ENCODE measurements at places on chromosomes 5 and 9.
A peak's percentile ranks its signal among the peaks of the same experiment; 100 is the strongest.

DNA sequence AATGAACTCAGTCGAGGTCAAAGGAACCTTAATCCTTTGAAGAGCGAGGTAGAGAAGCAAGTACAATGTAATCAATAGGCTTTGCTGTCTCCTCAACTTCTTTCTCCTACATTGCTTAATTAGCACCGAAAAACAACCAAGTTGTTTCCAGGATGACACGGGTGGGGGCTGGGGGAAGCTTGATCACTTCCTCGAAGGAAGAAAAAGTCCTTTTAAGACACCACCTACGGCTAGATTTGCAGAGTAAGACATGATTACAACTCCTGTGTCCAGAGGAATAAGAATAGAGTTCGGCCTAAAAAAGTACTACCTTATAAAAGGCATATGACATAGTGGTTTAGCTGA is 811 bp upstream of the ARRDC3 start:
- peak; percentile 24 for DNase-seq

DNA sequence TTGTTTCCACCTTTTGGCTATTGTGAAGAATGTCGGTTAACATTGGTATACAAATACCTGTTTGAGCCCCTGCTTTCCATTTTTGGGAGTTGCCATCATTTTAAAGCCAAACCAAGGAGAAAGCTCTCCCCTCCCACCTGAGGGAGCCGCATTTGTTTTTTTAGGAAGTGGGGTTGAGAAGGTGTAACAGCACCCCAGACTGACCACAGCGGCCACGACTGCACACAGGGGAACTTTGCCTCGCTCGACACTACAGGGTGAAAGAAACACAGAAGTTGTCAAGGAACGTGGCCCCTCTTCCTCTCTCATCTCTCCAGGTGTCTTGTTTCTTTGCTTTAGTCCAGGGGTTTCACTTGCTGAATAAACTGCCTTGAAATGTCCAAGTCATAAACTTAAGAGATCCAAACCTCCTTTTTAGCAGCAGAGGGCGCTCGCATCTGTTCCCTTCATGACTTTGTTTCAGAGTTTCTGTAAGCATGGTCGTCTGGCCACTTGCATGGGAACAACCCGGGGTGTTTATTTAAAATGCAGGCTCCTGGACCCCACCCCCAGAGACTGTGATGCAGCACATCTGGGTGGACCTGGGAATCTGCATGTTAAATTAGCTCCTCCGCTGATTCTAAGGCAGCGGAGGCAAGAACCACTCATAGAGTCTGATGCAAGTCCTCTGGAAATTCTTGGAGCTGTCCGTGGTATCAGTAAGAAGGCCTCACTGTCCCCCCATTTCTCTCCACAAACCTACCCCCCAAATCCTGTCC is 2.1 kb upstream of the TTLL11 start:
- DNase-seq: peak; percentile 42

- DNase-seq: no peak
Observed at GRCh38 chr5:166594567-166594966, 1696.9 kb upstream of the WWC1 start.

- DNase-seq: no peak
Observed at GRCh38 chr9:12863618-12864017, 88.8 kb downstream of the LURAP1L start.
